ENCODE measurements at places on chromosomes 6 and 20. TPM values are rescaled to one million over a fixed set of nuclear protein-coding genes. Genes with fewer than 3 reads are reported as not detected.

DNA sequence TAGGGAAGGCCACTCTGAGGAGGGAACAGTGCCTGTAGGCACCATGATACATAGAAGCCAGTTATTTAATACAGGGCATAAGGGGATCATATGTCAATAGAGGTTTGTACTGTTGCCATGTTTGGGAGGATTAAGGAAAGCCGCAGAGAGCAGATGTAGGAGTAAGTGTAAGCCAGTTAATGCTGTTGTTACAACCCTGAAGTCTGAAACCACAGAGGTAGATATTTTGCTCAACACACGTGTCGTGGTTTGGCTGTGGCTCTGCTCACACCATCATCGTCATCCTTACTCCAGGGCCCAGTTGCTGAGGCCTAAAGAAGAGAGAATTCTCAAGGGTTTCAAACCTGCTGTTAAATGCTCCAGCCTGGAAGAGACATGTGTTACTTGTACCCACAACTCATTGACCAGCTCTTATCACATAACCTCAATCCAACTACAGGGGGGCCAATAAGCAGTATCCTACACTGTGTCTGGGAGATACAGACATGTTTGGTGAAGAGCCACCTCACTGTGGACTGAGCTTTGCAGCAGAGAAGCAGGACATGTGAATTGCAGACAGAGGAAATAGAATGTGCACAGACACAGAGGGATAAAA, 31.0 kb upstream of the PSMF1 start:
- peaks cover 7% of the 10 kb centered on the region for H3K4me1 ChIP-seq
- H3K4me3 ChIP-seq, result no peak overlapping the region
- no peaks in the 10 kb centered on the region for H3K36me3 ChIP-seq
- peaks cover 4% of the 10 kb centered on the region for H3K27me3 ChIP-seq

DNA sequence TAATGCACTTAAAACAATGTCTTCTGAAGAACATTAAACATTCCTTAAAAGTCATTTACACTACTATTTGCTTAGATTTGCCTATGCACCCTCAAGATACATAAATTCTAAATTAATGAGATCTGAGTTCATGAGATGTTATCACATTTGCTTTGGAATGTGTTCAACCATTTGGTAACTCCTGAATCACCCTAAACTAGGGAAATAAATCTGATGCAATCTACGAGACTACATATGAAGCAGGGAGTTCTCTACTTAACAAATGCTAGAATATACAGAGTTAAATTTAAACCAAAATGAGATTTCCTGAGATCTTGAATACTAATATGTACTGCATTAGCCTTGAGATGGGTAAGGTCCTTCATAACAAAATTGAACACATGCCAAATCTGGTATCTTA, 170.1 kb downstream of the CLIC5 start:
- H3K27me3 ChIP-seq, result no peaks in the 10 kb centered on the region
- no peak overlapping the region for H3K27ac ChIP-seq
- no peak for DNase-seq
- H3K4me3 ChIP-seq, result no peak overlapping the region

The FNDC1 gene
- 0.09 TPM for total RNA-seq

The CLIC5 gene
- total RNA-seq, result 0.20 TPM

DNA sequence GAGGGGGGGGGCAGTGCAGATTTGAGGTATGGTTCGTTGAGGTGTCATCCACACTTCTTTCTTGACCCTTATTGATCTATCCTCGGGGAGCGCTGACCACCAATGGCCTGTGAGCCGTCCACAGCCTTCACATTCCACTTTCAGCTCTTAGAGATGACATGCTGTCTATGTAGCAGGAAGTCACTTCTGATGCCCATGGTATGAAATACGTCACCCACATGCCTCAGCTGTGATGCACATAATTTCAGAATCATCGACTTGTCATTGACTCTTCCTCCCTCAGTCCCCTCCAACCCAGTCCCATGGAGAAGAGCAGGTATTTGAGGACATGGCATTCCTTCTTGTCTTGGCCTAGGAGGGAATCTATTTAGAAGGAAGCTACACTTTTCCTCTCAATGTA, 4.7 kb upstream of the ADGRF5 start:
- H3K27ac ChIP-seq, result no peak overlapping the region
- H3K27me3 ChIP-seq, result peaks cover 3% of the 10 kb centered on the region
- H3K36me3 ChIP-seq, result no peaks in the 10 kb centered on the region
- no peak overlapping the region for H3K4me3 ChIP-seq

DNA sequence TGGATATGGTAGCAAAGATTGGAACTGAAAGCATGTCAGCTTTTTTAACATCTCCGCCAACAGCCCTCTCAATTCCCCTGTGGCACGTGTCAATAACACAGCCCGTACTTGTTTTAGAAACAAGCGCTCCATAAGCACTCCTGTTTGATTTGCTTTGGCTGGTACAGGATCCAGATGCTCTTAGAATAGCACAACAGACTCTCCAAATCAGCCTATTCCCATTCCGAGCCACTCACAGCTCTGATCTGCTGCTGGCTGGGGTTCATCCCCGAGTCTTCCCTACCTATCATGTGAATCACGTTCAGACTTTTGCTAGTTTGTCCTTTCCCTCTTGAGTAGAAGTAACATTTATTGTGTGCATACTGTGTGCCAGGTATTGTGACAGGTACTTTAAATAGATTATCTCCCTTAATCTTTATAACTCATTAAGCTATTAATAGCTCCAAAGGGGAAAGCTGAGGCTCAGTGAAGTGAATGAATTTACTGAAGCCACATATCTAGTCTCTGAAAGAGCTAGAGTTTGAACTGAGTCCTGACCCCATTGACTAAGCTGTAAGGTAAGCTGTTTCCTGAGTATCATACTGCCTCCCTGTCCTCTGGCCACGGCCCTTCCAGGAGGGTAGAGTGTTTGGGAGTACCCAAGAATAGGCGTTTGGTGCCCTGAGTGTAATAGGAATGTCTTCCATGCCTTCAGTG, 46.7 kb downstream of the RALY start:
- no peak overlapping the region for H3K4me3 ChIP-seq
- no peak overlapping the region for H3K27ac ChIP-seq
- no peaks in the 10 kb centered on the region for H3K36me3 ChIP-seq
- H3K4me1 ChIP-seq, result peaks cover 60% of the 10 kb centered on the region
- DNase-seq, result no peak
- no peaks in the 10 kb centered on the region for H3K27me3 ChIP-seq

DNA sequence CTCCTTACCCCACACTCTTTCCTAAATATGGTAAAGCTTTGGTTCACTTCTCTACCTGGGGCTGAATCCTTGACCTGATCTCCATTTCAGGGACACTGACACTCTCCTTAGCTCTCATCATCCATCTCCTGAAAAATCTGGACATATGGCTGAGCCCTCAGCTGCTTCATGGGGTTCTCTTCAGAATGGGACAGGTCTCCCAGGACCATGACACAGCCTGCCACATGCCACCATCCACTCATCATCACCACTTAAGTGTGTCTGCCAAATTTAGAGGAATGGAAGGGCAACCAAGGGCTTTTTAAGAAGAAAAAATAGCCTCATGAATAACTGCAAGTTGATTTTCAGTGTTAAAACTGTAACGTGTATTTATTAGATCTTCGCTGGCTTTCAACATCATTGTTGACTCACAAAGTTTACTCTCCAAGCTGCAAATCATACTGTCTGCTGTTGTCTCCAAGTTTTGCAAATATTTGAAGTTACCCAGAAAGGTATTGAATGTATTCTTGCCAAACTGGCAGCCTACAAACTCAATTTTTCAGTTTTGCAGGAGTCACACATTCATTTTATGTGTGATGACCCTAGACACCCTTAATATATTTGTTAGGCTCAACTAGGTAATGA, 41.1 kb downstream of the HS3ST5 start:
- no peak for DNase-seq
- no peaks in the 10 kb centered on the region for H3K4me1 ChIP-seq
- no peak overlapping the region for H3K27ac ChIP-seq

The FAM83D gene
- total RNA-seq, result 38.6 TPM

GRCh38 chr20:53773792-53774401, 180.3 kb upstream of the ZNF217 start:
- no peak overlapping the region for H3K4me3 ChIP-seq
- no peaks in the 10 kb centered on the region for H3K27me3 ChIP-seq
- no peak for DNase-seq
- no peaks in the 10 kb centered on the region for H3K36me3 ChIP-seq
- no peak overlapping the region for H3K27ac ChIP-seq
- H3K4me1 ChIP-seq, result peaks cover 20% of the 10 kb centered on the region

The ANGPT4 gene
- total RNA-seq, result 0.07 TPM

DNA sequence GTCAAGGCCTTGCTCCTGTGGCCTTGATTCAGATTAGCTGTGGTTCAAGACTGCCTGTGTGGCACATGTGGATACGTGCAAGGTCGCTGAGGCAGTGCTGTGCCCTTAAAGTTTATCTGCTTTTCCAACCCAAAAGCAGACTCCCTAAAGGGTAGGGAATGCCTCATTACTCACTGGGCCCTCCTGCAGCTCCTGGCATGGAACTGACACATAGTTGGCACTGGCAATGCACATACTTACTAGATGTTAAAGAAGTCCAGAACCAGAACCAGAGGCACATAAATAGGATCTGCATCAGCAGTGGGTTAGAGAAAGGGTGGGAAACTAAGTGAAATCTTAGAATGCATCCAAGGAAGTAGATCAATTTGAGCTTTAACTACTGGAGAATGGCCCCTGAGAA, 90.6 kb upstream of the MLN start:
- no peak overlapping the region for H3K4me3 ChIP-seq
- no peaks in the 10 kb centered on the region for H3K4me1 ChIP-seq
- H3K27me3 ChIP-seq, result no peaks in the 10 kb centered on the region
- no peaks in the 10 kb centered on the region for H3K36me3 ChIP-seq
- H3K27ac ChIP-seq, result no peak overlapping the region

GRCh38 chr6:41098366-41098765, 25.6 kb downstream of the NFYA start:
- DNase-seq, result no peak
- H3K27ac ChIP-seq, result peak overlapping the region; percentile 22
- H3K4me1 ChIP-seq, result peaks cover 11% of the 10 kb centered on the region
- no peak overlapping the region for H3K4me3 ChIP-seq
- H3K36me3 ChIP-seq, result peaks cover 44% of the 10 kb centered on the region

DNA sequence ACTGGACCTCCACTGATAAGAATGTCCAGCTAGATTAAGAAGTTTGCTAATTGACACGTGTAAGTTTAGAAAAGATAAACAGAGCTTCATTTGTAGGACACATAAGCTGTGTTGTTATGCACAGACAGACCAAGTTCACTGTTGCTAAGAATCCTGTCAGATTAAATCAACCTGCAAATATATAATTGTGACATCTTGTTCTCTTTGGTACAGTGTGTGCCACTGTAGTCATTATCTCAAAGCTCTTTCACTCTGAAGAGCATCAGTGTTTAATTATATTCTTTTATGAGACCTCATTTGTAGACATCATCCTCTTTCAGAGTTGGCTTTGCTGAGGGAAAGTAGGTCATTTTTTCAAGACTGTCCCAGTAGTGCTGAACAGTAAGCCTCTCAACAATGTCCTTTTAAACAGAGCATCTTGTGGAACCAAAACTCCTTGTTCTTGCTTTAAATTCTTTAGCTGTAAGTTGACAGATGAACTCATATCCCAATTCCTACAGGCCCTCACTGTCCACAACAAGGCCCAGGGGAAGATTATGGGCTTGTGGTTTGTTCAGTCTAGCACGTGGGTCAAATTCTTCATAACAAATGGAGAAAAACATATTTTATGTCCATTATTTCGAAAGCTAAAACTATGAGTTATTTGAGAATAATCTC, 252.4 kb downstream of the HDGFL1 start:
- H3K4me1 ChIP-seq, result peaks cover 20% of the 10 kb centered on the region
- DNase-seq, result no peak
- no peaks in the 10 kb centered on the region for H3K27me3 ChIP-seq

The EMILIN3 gene
- 7.5 TPM for total RNA-seq

The APCDD1L gene
- not detected for total RNA-seq

GRCh38 chr6:41470029-41470330, 76.2 kb upstream of the FOXP4 start:
- H3K27ac ChIP-seq, result no peak overlapping the region
- peaks cover 88% of the 10 kb centered on the region for H3K27me3 ChIP-seq
- peak overlapping the region; percentile 60 for H3K4me3 ChIP-seq
- DNase-seq, result no peak

GRCh38 chr20:62176866-62177265, 6.0 kb upstream of the MTG2 start:
- DNase-seq, result no peak
- H3K27ac ChIP-seq, result no peak overlapping the region
- no peak overlapping the region for H3K4me3 ChIP-seq
- peaks cover 11% of the 10 kb centered on the region for H3K36me3 ChIP-seq
- peaks cover 4% of the 10 kb centered on the region for H3K4me1 ChIP-seq

DNA sequence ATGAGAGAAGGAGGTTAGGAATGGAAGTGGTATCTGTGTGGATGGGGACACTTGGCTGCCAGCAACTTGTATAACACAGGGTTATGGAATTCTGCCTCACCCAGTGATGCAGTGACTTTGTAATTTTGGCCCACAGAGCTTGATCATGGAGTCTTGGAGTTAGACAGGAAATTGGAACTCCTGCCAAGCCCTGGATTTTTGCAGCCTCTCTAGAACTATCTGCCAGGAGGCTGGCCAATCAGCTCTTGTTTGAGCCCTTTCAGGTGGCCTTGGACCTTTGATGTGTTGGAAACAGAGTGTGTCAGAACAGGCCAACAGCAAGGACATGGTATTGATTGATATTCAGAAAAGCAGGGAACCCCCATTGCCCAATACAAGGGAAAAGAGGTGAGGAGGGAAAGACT, 157.7 kb upstream of the GGTLC1 start:
- no peaks in the 10 kb centered on the region for H3K36me3 ChIP-seq
- no peak for DNase-seq
- no peak overlapping the region for H3K27ac ChIP-seq
- peaks cover 1% of the 10 kb centered on the region for H3K27me3 ChIP-seq
- H3K4me3 ChIP-seq, result no peak overlapping the region

The HDAC2 gene
- 304 TPM for total RNA-seq

The BPIFB1 gene
- not detected for total RNA-seq

- no peak overlapping the region for H3K27ac ChIP-seq
- H3K27me3 ChIP-seq, result no peaks in the 10 kb centered on the region
- H3K4me1 ChIP-seq, result no peaks in the 10 kb centered on the region
- DNase-seq, result no peak
Measured at GRCh38 chr6:9417400-9417799, 982.1 kb upstream of the SLC35B3 start.

GRCh38 chr20:2373098-2373497, 7.6 kb upstream of the TGM6 start:
- no peaks in the 10 kb centered on the region for H3K4me1 ChIP-seq
- H3K27me3 ChIP-seq, result peaks cover 28% of the 10 kb centered on the region
- peaks cover 2% of the 10 kb centered on the region for H3K36me3 ChIP-seq
- no peak overlapping the region for H3K4me3 ChIP-seq
- no peak for DNase-seq
- no peak overlapping the region for H3K27ac ChIP-seq

GRCh38 chr6:110689275-110689935, 125.9 kb downstream of the CDK19 start:
- H3K27ac ChIP-seq, result no peak overlapping the region
- no peak for DNase-seq
- peaks cover under 1% of the 10 kb centered on the region for H3K36me3 ChIP-seq
- H3K4me3 ChIP-seq, result no peak overlapping the region
- H3K27me3 ChIP-seq, result no peaks in the 10 kb centered on the region

All from neural crest cell (in vitro differentiated cells).